NCI-H1092 (cell line): ENCODE measurements at places on chromosomes 7 and 10.

- no peak for DNase-seq
Observed at GRCh38 chr10:4177791-4178190, 392.8 kb upstream of the KLF6 start.

- no peak for DNase-seq
Observed at GRCh38 chr7:138864667-138865066, 66.7 kb upstream of the ATP6V0A4 start.

GRCh38 chr10:114855776-114856543 is 34.4 kb downstream of the FHIP2A start:
- no peak for DNase-seq

DNA sequence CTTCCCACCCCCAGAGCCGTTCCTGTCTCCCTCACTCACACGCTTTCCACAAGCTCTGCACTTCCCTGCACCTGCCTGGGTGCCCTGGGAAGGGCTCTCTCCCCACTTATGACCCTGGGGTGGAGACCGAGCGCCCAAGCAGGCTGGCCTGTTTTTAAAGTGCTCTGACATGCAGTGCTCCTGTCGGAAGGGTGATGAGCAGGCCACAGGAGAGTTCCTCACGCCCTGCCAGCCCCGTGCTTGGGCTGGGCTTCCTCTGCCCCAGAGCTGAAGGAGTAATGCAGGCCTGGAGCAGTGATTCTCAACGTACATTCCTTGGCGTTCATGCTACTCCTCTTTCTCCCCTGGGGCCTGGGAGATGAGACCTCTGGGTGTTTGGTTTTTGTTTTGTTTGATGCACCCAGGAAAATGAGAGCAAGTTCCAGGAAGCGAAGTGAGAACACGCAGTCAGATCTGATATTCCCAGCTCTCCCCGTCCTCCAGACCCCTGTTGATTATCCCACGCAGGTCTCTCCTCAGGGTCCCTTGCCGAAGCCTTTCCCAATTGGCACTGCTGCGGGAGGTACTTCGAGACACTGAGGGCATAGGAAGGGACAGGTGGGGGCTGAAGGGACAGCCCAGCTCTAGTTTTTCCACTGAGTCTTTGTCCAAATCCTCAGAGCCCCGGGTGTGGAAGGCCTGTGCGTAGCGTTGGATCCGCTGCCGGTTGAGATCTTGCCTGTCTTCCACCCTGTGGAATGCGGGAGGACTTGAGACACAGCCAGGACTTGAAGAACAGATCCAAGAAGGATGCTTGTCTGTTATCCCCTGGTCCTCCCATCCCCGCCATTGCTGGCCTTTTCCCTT is 14.1 kb downstream of the TRPV6 start:
- DNase-seq: no peak

GRCh38 chr10:49356944-49357343 is 38.9 kb downstream of the DRGX start:
- no peak for DNase-seq

GRCh38 chr10:49277973-49278372 is 21.0 kb upstream of the C10orf71 start:
- no peak for DNase-seq
